ENCODE measurements at places on chromosomes 1 and 21. TPM values are rescaled to one million over a fixed set of nuclear protein-coding genes. Genes with fewer than 3 reads are reported as not detected.

ACKR1 gene
- total RNA-seq: 0.74 TPM

RIPK4 gene
- 1.3 TPM for total RNA-seq

RBM11 gene
- 6.2 TPM for total RNA-seq

GRCh38 chr1:42348498-42348897 is 13.5 kb upstream of the FOXJ3 start:
- peaks cover 10% of the 10 kb centered on the region for H3K27me3 ChIP-seq
- no peak overlapping the region for H3K4me3 ChIP-seq
- H3K27ac ChIP-seq: no peak overlapping the region

GRCh38 chr1:228494044-228494353 is 6.8 kb downstream of the RNF187 start:
- no peak overlapping the region for H3K27ac ChIP-seq
- no peaks in the 10 kb centered on the region for H3K27me3 ChIP-seq
- H3K4me1 ChIP-seq: no peaks in the 10 kb centered on the region
- DNase-seq: no peak
- no peaks in the 10 kb centered on the region for H3K36me3 ChIP-seq

DNA sequence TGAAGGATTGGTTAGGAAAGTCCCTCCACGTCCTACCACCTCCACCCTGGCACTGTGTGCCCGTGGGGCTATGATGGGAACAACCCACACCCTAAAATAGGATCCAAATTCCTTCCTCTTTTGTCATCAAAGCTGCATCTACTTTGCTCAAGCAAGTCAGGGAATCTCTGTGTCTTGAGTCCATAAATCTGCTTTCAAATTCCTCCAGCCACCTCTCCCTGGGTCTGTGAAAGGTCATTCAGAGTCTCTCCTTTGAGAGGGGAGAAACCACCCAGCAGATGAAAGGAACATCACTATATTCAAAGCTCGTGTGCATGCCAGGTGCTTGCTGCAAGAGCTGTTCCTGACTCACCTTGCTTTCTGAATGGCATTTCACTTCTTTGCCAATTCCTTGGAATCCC is 243.6 kb downstream of the TM2D1 start:
- peaks cover 8% of the 10 kb centered on the region for H3K4me1 ChIP-seq
- no peaks in the 10 kb centered on the region for H3K36me3 ChIP-seq
- DNase-seq: no peak
- peaks cover 61% of the 10 kb centered on the region for H3K27me3 ChIP-seq
- no peak overlapping the region for H3K27ac ChIP-seq
- no peak overlapping the region for H3K4me3 ChIP-seq

DNA sequence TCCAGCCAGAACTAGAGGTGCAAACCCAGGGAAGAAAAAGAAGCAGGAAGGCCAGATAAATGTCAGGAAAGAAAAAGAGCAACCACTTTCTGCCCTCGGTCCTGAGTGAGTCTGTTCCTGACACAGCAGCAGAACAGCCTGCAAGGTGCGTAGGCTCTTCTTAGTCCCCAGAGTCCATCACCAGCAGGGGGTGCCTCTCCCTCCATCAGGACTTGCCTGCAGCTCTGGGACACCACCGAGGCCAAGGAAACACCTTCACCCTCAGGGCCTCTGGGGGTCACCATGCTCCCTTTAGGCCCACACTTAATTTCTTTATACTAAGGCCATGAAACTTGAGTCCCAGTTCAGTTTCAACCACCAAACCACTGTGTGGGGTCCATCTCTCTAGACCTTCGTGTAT is 43.7 kb upstream of the NFASC start:
- no peak overlapping the region for H3K4me3 ChIP-seq
- peak; percentile 68 for DNase-seq
- peaks cover 10% of the 10 kb centered on the region for H3K27me3 ChIP-seq
- no peak overlapping the region for H3K27ac ChIP-seq
- peaks cover 9% of the 10 kb centered on the region for H3K4me1 ChIP-seq

GRCh38 chr1:44036409-44037139 is 5.3 kb upstream of the SLC6A9 start:
- H3K27me3 ChIP-seq: no peaks in the 10 kb centered on the region
- no peak overlapping the region for H3K27ac ChIP-seq
- peaks cover 20% of the 10 kb centered on the region for H3K4me1 ChIP-seq
- DNase-seq: peak; percentile 82
- H3K4me3 ChIP-seq: no peak overlapping the region
- no peaks in the 10 kb centered on the region for H3K36me3 ChIP-seq

DNA sequence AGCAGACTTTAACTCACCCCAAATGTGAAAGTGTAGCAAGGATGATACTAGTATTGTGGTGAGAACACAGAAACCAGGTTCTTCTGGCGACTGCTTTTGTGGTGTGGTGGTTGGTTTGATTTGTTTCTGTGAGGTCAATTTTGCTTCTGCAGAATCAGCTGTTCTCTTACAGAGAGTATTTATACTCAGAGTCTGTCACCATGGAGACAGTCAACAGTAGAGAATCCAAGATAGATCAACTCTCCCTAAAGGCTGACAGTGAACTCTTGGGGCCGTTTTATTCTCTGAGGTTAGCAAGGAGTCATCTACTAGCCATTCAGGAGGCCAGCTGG is at the start of gene CFAP107:
TSS of gene CFAP107 (plus strand) at position 209 of the 332 bp plus-strand sequence. CDS start 231 bp downstream, outside the sequence.
- no peak within 1 kb of the TSS for H3K27ac ChIP-seq
- H3K27me3 ChIP-seq: no peaks in the 10 kb centered on the region
- no peak for DNase-seq
- no peaks in the 10 kb centered on the region for H3K4me1 ChIP-seq
- no peaks in the 10 kb centered on the region for H3K36me3 ChIP-seq

GRCh38 chr1:208223136-208223535 is 21.0 kb downstream of the PLXNA2 start:
- no peak overlapping the region for H3K27ac ChIP-seq
- no peak for DNase-seq
- H3K36me3 ChIP-seq: no peaks in the 10 kb centered on the region
- H3K4me3 ChIP-seq: no peak overlapping the region
- peaks cover 16% of the 10 kb centered on the region for H3K4me1 ChIP-seq

DNA sequence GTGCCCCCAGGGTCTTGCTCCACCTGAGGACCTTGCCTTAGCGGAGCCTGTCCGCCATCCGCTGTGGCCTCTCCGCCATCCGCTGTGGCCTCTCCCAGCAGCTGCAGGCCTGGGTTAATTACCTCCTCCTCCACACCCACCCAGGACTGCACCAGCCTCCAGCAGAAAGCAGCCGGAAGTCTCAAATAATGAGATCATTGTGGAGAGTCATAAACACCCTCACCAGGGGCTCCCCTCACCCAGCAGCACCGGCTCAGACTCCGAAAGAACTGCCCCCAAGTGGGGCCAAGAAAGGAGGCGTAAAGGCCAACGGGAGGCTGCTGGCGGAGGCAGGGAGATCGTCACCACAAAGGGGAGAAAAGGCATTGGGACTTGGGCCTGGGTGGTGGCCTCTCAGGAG is 10.7 kb upstream of the GPR153 start:
- H3K36me3 ChIP-seq: no peaks in the 10 kb centered on the region
- H3K4me3 ChIP-seq: no peak overlapping the region
- H3K27ac ChIP-seq: no peak overlapping the region
- H3K27me3 ChIP-seq: no peaks in the 10 kb centered on the region
- DNase-seq: no peak

DNA sequence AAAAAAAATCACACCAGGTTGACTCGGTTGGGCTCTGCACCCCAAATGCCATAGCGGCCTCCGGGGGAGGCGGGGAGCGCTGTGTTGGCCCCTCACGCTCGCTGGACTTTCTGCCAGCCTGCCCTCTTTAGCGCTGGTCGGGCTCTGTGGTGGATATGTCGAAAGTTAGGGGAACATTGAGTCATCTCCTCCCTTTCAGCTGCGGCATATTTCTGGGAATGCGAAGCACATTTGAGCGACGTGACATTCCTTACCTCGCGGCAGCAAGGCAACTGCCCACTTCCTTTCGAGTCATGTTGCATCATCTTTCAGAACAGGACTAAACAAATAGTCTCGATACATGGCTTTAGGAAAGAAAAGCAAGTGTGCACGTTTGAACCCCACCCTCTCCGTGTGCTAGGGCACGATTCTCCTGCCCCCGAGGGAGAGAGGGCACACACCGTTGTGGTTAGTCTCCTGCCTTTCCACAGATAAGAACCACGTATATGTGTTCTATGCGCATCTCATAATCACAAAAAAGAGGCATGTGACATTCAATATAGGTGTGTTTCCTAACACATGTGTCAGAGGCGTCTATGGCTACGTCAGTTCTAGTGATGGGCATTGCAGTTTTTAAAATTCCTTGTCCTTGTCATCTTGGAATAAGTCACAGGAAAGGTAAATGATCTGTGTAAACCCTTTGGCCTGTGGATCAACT is 105.9 kb upstream of the SLC45A1 start:
- no peak overlapping the region for H3K27ac ChIP-seq
- DNase-seq: no peak
- no peaks in the 10 kb centered on the region for H3K36me3 ChIP-seq
- H3K27me3 ChIP-seq: no peaks in the 10 kb centered on the region
- peaks cover 8% of the 10 kb centered on the region for H3K4me1 ChIP-seq

Measured in neural progenitor cell (in vitro differentiated cells).